Epithelial cell of proximal tubule (primary cell): ENCODE measurements at places on chromosomes 11 and 22. TPM values are rescaled to one million over a fixed set of nuclear protein-coding genes. Genes with fewer than 3 reads are reported as not detected.

DNA sequence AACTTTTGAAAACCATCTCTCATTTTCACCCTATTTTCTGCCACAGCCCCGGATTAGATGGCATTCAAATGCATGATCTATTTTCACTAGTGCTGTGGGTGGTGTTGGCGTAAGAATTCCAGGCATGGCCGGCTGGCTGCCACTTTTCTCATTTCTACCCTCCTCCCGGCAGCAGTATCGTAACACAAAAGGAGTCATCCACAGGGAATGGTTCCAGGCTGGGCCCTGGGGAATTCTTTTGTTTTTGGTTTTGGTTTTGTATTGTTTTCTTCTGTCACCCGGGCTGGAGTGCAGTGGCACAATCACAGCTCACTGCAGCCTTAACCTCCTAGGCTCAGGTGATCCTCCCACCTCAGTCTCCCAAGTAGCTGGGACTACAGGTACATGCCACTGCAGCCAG is 13.8 kb downstream of the JAML start:
- no peak for DNase-seq

TSPAN32 gene
- not detected in 2 replicates for total RNA-seq

GP1BB gene
- total RNA-seq = 0.81 TPM in 1 of 2 replicates, not detected in the other

DNA sequence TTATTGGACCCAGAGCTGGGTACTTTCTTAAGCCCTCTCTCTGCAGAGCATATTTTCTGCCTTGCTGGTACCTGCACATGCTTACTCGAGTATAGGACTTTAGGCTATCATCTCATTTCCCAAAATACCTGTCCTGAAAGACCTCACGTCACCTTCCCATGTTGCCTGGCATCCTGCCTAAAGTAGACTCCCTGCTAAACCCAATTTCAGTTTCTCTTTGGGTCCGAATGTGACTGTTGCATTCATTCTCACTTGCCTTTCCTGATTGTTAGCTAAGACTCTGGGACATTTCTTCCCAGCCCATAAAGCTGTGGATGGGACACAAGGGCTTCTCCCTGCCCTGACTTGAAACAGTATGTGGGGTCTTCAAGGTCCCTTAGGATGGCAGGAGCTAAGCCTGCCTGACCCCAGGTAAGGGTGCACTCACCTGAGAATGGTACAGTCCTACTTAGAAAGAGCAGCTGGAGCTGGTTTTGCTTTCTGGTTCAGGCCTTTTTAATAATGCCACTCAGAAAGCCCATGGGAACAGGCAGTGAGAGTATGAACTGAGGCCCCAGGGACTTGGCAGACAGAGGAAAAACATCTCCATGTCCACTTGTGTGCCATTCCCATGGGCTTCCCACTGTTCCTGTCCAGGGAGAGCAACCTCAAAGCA is 12.9 kb downstream of the OR51E2 start:
- no peak for DNase-seq

DNA sequence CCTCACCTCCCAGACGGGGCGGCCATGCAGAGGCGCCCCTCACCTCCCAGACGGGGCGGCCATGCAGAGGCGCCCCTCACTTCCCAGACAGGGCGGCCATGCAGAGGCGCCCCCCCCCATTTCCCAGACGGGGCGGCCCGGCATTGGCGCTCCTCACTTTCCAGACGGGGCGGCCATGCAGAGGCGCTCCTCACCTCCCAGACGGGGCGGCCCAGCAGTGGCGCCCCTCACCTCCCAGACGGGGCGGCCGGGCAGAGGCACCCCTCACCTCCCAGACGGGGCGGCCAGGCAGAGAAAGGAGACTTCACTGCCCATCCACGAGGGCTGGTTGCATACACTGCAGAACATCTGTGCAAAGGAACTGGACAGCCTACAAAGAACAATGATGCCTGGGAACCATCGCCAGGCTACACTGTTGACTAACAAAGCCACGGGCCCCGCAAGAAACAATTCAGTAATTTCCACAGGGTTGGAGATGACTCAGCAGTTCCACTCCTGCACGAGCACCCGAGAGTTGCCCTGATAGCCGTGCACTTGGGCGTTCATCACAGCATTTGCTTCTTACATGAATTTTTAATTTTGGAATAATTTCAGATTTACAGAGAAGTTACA is 58.7 kb downstream of the CTTN start:
- no peak for DNase-seq

DNA sequence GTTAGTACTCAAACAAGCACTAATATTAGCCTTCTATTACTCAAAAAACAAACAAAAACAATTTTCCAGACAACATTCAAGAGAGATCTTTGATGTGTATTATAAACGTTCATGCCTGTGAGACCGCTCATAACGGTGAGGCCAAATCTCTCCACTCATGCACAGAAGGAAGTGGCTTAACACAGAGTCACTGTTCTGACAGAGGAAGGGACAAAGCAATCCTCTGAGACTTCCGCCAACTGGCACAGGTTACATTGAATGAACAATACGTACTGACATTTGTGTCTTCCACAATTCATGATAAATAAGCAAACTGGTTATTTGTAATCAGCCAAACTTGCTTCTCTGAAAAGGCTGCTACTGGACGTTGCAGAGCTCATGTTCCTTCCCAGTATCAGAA is 30.5 kb downstream of the CHKA start:
- DNase-seq = no peak

PRR33 gene
- not detected in 2 replicates for total RNA-seq

MEI1 gene
- 0.14 and 0.35 TPM in 2 replicates for total RNA-seq

OR8D4 gene
- total RNA-seq = not detected in 2 replicates

DNA sequence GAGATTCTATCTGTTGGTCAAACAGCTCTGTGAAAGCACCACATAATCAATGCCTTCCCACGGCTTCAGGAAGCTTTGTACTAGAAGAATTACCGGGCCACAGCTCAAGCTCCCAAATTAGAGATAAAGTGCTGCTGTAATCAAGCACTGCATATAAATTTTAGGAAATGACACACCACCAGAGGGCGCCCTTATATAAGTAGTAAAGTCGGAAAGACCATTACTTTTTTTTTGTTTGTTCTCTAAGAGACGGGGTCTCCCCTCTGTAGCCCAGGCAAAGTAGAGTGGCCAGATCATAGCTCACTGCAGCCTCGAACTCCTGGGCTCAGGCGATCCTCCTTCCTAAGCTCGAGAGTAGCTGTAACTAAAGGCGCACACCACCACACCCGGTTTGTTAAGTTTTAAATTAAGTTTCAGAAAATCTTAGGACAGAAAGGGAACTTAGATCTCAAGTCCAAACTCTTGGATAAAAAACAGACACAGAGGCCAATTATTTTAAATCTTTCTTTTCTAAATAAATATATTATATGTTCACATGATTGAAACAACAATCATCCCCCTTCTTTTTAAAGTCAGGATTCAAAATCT is 32.6 kb downstream of the PRCP start:
- peak; percentile 32 for DNase-seq

MYEOV gene
- total RNA-seq = 8.6 and 14.9 TPM in 2 replicates

DDX25 gene
- total RNA-seq = 0.14 TPM in 1 of 2 replicates, not detected in the other

KCNJ1 gene
- not detected in 2 replicates for total RNA-seq

GRCh38 chr11:93169950-93170561 is 27.7 kb downstream of the SLC36A4 start:
- no peak for DNase-seq

GRCh38 chr11:92969634-92970347 is at the start of gene MTNR1B:
TSS of gene MTNR1B (plus strand) at chr11:92969651. CDS start at chr11:92969726, 75 bp downstream.
- DNase-seq = no peak

DNA sequence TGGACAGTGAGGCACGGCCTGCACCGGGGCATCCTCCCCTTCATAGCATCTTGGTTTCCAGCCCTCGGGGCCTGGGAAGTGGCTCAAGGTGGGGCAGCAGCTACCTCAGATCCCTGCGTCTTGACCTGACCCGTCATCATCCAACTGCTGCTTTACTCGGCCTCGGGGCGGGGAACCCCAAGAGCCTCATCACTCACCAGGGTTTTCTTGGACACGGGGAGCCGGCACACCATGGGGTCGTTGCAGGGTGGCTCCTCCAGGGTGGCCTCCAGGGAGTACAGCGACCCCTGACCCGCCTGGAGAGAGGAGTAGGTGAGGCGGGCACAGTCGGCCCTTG is 651 bp downstream of the CTSF start:
- no peak for DNase-seq

DDTL gene
- 2.1 TPM in 1 of 2 replicates, not detected in the other for total RNA-seq

- no peak for DNase-seq
Measured at GRCh38 chr11:120959189-120959588, 64.7 kb upstream of the TBCEL start.

GRCh38 chr11:8097468-8097867 is 16.5 kb downstream of the TUB start:
- DNase-seq = no peak
